RPMI8226 (cell line): ENCODE measurements at places on chromosomes 12 and 14.
A peak's percentile ranks its signal among the peaks of the same experiment; 100 is the strongest.

- DNase-seq = no peak
These were observed 59.5 kb downstream of the SCARB1 start for GRCh38 chr12:124804011-124804621.

DNA sequence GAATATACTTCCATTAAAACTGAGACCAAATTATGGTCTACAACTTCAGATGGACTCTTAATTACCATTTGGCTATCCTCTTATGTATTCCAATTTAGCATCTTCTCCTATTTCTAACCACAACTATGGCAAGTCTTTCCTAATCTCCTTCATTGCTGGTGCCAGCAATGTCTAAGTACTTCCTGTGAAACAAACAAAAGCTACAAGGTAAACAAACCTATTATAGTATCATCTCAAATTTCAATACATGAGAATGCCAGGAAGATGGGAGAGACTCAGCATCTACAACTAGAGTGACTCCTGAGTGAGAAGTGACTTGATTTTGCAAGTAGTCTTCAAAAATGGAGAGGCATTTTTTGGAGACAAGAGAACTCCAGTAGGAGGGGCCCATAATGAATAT is 202.9 kb upstream of the ATXN7L3B start:
- no peak for DNase-seq

GRCh38 chr12:104676636-104677035 is 219.9 kb downstream of the CHST11 start:
- DNase-seq = no peak

DNA sequence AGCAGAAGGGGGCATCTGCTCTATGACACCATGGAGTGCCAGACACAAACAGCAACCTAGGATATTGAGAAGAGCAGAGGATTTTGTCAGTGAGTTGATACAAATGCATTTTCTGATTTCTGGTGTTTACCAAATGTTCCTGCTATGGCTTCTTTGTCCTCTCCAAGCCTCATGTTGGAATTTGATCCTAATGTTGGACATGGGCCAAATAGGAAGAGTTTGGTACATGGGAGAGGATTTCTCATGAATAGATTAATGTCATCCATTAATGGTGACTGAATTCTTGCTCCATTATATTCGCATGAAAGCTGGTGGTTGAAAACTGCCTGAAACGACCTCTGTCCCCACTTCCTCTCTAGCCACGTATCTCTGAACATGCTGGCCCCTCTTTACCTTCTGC is 1002.2 kb upstream of the FLRT2 start:
- DNase-seq = no peak

- DNase-seq = no peak
These were observed 19.7 kb upstream of the VSX2 start for GRCh38 chr14:74219277-74220205.

DNA sequence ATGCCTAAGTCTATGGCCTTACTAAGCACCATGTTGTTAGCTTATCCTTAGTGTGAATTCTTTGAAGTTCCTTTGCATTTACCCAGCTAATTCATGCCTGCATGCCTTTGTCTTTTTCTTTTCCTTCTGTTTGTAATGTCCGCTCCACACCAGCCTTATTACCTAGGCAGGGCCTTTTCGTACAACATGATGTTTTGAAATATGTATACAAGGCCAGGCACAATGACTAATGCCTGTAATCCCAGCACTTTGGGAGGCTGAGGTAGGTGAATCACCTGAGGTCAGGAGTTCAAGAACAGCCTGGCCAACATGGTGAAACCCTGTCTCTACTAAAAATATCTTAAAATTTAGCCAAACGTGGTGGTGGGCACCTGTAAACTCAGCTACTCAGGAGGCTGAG is 1636.5 kb upstream of the SEL1L start:
- no peak for DNase-seq

DNA sequence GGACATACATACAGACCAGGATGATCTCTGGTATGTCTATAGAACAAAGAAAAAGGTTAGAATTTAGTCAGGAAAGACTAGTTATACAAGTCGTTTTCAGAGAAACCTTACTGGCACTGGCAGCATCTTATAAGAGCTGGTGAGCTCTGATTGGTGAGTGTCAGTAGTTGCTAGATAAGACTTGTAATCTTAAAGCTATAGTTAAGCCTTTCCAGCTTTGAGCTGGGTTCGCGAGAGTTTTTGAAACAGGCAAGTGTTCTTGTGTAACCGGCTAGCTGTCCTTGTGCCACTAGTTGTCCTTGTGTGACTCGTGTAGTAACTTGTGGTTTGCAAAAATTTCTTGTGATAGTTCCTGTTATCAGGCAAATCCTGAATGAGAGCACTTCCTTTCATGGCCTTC is 740.9 kb downstream of the GALC start:
- no peak for DNase-seq

GRCh38 chr12:20211981-20212421 is 156.3 kb upstream of the PDE3A start:
- DNase-seq = no peak

GRCh38 chr12:77648716-77649115 is 182.0 kb upstream of the NAV3 start:
- no peak for DNase-seq

DNA sequence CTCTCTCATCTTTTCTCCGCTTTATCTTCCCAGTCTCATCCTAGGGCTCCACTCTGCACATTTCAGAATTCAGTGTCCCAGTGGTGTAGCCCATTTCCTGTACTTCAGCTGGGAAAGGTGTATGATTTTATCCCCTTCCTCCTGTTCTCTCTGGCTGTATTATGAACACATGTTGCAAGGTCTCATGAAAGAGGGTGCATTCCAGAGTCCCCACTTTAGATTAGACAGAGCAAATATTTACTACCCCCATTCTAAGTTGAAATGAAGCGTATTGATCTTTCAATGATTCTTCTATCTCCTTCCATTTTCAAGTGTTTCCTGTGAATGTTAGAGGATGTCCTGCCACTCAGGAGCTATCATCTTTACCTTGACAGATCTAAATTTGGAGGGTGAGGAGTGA is 123.2 kb downstream of the WIF1 start:
- DNase-seq = no peak

DNA sequence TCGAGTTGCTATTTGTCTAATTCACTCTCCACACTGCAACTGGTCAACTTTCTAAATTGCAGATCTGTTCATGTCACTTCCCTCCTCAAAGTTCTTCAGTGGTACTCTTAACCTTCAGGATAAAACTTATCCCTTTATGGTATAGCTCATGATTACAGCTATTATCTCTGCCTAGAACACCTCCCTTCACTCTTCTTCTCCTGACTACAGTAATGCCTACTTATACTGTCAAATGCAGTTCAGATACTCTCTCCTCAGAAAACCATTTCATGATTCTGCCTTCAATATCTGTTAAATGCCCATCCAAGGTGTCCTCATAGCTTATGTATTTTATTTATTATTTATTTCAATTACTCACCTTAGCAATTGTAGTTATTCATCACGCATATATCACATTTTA is 85.5 kb downstream of the FAR2 start:
- no peak for DNase-seq

DNA sequence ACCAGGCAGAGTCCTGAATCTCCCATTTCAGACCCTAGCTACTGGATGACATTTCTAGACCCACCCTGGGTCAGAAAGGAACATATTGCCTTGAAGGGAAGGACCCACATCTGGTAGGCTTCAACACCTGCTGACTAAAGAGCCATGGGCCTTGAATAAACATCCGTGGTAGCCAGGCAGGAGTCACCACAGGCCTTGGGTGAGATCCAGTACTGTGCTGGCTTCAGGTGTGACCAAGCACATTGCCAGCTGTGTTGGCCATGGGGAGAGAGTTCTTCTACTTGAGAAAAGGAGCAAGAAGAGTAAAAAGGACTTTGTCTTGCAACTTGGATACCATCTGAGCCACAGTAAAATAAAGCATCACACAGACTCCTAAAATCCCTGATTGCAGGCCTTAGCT is 332.6 kb downstream of the SLC16A7 start:
- peak; percentile 33 for DNase-seq

GRCh38 chr12:14279845-14280244 is 85.6 kb upstream of the ATF7IP start:
- DNase-seq = no peak

DNA sequence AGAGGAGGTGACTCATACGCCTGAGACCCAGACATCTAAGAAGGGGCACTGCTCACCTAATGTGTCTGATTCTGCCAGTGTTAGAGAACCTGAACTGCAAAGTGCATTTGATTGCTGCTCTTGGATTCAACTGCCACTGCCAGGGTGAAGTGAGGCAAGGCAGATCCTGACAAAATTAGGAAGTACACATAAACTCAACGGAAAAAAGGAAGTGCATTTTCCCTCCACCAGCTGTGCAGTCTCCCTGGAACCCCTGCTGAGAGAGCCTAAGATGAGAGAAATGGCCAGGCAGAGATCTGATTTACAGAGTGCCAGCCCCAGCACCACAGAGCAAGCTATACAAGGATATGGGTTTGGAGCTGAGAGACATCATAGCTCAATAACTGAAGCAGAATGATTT is 215.3 kb downstream of the SEC23A start:
- no peak for DNase-seq

- DNase-seq = peak; percentile 18
These were observed 62.2 kb upstream of the PCED1B start for GRCh38 chr12:47017041-47017713.

DNA sequence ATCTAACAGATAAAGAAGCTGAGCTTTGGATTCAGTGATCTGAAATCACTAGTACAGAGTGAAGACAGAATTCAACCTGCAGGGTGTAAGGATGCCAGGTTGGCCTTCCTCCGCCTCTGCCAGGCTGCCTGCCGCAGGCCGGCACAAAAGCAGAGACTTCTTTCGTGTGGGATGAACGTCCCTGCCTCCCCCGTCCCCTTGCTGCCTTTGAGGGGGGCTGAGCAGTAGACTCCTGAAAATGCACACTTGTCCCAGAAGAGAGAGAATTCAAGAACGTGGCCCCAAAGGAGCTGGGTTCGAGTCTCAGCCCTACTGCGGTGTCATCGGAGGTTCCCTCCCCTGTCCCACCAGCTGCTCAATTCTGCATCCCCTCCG is 154.3 kb downstream of the BCL11B start:
- no peak for DNase-seq

- DNase-seq = no peak
These were observed 177.1 kb downstream of the ETV6 start for GRCh38 chr12:11826574-11826973.

DNA sequence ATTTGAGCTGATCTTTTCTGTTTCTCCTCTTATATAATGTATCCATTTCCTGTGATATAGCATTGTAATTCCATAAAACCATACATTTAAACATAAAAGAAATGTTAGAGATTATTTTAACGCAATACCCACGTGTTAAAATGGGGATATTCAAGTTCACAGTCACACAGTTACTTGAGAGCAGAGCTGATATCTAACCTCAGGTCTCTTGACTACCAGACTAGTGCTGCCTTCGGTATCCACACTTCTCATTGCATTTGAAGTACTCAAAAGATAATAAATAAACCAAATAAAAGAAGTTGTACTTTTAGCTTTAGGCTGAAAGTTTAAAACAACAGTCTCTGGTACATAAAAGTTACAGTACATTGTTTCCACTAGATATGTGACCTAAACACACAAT is 2.9 kb downstream of the CLECL1 start:
- DNase-seq = no peak

- DNase-seq = no peak
These were observed 99.3 kb downstream of the HECTD4 start for GRCh38 chr12:112282920-112283319.

GRCh38 chr12:94266796-94267536 is 118.6 kb downstream of the PLXNC1 start:
- DNase-seq = no peak

DNA sequence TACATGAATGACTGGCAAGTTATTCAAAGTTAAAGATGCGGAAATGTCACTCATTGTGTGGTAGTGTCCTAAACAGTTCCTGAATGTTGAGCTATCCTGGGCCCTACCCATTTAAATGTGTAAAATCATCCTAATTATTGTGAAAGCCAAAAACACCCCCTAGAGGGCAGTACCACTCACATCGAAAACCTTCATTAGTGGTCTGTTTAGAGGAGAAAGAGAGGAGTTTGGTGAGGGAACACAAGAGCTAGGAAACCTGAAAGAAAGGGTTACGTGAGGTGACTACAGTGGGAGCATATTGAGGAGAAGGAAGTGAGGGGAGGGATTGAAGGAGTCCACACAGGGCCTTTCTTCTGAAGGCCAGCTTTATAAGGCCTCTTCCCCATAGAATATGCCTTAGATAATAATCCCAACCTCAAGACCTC is 2.5 kb upstream of the TEP1 start:
- peak; percentile 66 for DNase-seq

DNA sequence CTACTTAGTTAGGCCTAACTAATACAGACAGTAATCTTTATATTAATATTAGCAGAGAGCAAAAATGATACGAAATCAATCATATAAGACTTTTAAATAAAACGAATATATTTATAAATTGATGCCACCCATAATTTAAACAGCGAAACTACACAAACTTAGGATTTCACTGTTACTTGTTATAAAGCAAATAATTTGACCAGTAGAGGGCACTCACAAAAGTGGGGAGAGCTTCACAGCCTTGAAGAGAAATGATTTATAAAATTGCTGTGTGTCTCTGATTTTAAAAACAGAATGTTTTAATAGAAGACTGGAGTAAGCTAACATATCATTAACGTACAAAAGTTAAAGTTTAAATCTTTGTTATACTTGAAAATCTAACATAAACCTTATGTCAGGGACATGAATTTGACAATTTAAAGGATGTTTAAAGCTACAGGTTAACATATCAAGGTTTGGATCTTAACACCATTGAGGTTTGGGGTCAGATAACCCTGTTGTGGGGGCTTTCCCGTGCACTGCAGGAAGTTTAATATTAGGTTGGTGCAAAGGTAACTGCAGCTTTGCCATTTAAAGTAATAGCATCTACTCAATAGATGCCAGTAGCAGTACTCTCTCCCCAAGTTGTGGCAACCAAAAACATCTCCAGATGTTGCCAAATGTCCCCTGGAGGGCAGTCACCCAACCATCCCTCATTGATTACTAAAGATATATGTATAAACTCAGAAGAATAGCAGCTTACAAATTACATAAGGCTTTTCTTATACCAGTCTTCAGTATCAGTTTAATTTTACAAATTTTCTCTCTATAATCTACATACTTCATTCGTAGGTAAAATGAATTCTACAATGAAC is 9.3 kb downstream of the KRAS start:
- peak; percentile 61 for DNase-seq

- no peak for DNase-seq
These were observed 426.1 kb downstream of the SOX5 start for GRCh38 chr12:23523339-23523738.

DNA sequence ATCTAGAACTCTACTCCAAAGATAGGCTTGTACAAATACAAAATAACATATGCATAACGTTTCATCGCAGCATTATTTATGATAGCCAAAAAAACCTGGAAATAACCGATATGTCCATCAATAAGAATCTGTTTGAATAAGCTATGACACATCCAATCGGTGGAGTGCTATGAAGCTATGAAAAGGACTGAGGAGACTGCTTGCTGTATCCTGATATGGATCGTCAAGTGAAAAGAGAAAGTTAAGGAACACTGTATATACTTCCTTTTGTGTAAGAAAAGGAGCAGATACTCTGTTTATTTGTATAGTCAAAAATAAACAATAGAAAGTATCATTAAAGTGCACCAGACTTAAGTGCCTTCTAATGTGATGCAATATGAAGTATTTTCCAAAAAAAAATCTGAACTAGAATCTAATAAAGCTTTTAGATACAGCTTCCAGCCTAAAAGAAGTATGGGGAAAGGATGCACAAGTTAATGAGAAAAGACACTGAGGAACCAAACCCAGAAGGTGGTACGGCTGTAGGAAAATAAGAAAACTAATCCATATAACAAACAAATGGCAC is 645 bp upstream of the KLHDC1 start:
- DNase-seq = no peak

- no peak for DNase-seq
These were observed 157.4 kb upstream of the TMEM260 start for GRCh38 chr14:56422221-56422620.

GRCh38 chr14:33879684-33880286 is 71.1 kb downstream of the EGLN3 start:
- no peak for DNase-seq
